NCI-H1930 (cell line): ENCODE measurements at places on chromosomes 1 and 21.
A peak's percentile ranks its signal among the peaks of the same experiment; 100 is the strongest.

DNA sequence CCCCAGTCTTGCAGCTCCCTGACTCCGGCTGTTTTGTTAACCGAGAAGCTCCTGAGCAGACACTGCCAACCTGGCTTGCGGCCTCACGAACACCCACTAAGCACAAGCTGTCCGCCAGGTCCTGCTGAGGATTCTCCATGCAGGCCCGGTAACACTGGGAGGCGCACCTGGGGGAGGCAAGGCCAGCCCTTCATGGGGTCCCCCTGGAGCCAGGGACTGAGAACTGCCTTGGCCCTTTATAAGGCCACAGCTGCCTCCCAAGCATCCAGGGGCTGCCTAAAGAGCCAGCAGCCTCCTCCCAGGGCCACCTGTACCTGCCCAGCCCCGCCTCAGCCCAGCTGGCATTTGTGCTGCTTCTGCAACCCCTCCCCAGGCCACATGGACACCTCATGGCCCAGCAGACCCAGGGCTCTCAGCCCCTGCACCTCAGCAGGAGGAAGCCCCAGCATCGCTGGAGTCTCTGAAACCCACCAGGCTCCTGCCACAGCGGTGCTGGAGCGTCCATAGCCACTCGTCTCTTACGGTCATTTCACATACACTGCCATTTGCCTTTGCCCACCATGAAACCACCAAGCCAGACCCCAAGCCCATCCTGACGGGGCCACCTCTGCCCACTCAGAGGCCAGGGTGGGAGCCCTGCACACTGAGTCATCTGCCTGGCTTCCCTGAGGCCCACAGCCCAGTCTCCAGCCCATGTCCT is 82.5 kb downstream of the NPHP4 start:
- no peak for DNase-seq

DNA sequence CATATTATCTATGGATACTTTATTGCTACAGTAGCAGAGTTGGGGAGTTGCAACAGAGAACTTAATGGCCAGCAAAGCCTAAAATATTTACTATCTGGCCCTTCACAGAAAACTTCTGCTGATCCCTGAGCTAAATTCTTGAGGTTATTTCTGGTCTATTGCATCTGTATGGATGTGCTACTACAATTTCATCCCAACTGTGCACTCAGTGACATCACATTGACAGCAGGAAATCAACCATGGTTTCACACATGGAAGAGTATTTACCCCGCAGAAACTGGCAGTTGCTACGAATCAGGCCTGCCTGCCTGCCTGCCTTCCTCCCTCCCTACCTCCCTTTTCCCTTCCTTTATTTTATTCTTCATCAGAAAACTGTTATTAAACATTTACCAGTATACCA is 12.1 kb downstream of the CLCA2 start:
- no peak for DNase-seq

DNA sequence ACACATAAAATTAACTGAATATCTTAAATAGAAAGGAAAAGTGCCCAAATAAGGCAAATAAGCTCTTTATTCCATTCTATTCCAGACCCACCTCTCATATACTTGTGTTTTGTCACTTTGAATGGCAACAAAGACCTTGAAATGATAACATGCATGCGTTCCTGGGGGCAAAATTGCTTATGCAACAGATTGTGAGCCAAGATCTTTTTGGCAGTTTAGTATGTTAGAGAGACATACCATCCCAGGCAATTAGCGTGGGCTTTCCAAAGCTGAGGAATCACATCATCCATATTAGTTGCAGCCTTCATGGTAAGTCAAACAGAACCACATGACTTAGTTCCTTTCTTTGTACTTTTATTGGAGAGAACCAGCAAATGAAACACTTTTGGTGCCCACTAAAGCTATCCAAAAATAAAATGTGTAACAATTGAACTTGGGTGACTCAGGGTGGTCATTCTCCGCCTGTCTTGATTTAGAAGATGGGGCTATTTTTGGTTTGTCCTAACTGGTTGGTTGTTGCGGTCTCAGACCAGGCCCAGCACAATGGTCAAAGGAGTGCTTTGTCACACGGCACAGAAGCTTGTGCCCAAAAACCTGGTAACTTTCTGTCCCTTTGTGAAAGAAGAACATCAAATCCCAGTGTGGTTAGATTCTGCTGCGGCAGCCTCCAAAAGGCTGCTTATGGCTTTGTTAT is 68.7 kb upstream of the ATF3 start:
- DNase-seq, result no peak

DNA sequence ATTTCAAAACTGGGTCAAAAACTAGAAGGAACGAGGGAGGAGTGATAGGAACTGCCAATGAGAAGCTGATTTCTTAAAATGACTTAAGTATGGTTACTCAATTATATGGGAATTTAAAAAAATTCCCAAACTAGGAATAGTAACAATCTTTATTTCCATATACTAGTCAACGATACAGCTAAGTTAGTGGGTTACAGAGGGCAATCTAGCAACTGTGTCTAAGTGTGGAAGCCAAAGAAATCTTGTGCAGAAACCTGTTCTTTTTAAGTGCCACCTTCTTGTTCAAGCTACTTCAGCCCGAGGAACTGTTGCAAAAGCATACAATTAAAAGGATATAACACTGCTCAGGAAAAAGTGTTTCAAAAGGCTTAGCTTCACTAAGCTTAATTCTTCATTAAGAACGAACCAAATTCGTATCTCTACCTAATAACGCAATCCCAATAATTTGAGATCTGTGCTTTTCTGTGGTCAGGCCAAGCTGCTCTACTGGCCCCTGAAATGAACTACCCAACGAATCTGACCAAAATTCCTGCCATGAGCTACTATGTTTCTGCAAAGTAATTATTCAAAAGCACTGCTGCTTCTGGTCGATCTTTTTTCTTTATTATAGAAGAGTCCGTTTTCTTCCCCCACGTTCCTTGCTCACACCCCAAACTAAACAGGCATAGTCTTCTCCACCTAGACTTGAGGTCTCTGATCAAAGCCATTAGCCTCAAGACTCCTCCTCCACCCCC is 1.8 kb downstream of the USP24 start:
- no peak for DNase-seq

GRCh38 chr1:239555350-239555749 is 169.0 kb downstream of the CHRM3 start:
- no peak for DNase-seq

- no peak for DNase-seq
Observed at GRCh38 chr1:28021064-28021463, 61.3 kb downstream of the XKR8 start.

DNA sequence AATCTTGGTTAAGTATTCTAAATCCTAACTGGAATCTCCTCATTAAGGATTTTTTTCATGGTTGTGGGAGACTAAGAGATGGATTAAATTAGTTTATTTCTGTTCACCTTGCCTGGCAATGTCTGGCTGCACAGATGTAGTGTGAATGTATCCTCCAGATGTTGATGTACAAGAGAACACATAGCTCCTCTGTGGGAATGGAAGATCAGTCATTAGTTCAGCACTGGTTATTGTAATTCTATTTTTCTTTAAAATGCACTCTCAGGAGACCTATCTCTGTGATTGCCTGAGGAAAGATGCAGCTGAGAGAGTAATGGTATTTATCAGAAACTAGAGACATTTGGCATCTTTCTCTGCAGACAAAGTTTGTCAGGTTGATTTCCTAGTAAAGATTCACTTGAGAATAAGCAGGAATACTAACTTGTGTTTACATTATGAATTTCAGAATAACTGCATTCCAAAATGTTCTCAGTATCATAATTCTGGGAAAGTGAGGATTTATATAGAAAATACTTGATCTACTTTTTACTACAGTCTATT is 178.6 kb downstream of the GIPC2 start:
- no peak for DNase-seq

- no peak for DNase-seq
Observed at GRCh38 chr1:245894843-245895242, 612.2 kb downstream of the SMYD3 start.

DNA sequence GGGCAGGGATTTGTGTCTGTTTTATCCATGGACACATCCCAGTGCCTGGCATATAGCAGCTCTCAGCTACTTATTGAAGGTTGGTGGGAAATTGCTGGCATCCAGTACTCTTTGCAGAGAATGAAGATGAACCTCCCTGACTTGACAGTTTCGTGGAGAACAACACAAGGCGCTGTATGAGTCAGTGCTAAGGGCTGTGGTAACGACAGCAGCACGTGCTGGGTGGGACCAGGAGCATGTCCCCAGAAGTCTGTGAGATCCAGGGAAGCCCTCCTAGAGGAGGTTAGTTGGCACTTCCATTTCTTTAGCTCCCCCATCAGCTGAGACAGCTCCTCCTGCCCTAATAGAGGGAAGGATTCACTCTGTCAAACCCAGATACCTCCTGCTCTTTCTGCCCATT is 25.9 kb upstream of the IL19 start:
- no peak for DNase-seq

- no peak for DNase-seq
Observed at GRCh38 chr1:89954401-89954800, 40.5 kb upstream of the ZNF326 start.

DNA sequence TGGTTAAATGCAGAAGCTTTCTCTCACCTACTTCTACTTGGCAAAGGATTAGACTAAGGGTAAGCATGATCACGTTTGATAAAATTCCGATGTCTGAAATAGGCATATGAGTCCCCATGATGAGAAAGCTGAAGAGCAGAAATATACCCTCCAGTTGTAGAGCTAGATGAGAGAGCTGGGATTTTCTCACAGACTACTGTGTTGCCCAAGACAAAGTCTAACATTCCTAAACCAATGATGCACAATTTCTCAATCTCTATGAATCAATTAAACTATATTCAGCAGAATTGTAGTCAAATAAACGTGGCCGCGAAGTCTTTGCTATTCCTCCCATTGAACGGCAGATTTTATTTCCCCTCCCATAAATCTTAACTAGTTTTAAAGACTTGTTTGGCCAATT is 699.2 kb downstream of the KCNT2 start:
- no peak for DNase-seq

DNA sequence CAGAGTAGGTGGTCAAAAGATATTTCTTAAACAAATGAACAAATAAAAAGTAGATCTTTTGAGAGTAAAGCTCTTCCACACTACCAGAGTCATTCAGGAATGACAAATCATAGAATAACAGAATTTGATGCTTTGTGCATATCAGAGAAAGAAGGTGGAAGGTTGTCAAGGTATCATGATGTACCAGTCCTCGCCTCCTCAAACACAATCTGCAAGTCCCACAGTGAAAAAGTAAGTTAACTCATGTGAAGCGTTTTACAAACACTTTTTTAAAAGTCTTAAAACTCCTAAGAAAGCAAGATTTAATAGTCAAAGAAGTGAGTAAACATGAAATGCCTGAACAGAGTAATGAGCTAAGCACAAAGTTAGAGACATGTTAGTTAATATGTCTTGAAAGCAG is 2.5 kb upstream of the RGS4 start:
- DNase-seq, result no peak

DNA sequence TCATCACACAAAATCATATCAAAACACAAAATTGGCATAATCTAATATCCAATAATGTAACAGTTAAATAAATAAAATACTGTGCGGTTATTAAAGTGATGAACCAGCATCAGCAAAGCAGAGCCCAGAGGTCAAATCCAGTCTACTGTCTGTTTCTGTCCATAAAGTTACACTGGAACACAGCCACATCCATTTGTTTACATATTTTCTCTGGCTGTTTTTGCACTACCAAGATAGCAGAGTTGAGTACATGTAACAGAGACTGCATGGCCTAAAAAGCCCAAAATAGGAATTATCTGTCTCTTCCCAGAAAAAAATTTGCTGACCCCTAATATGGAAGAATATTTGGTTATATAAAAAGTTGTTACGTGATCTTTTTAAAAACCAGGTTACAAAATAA is 242.2 kb upstream of the DMRTA2 start:
- DNase-seq, result no peak

GRCh38 chr1:39755965-39756659 is 15.0 kb downstream of the OXCT2 start:
- DNase-seq, result no peak

GRCh38 chr1:216779686-216780085 is 56.5 kb upstream of the ESRRG start:
- DNase-seq, result no peak

DNA sequence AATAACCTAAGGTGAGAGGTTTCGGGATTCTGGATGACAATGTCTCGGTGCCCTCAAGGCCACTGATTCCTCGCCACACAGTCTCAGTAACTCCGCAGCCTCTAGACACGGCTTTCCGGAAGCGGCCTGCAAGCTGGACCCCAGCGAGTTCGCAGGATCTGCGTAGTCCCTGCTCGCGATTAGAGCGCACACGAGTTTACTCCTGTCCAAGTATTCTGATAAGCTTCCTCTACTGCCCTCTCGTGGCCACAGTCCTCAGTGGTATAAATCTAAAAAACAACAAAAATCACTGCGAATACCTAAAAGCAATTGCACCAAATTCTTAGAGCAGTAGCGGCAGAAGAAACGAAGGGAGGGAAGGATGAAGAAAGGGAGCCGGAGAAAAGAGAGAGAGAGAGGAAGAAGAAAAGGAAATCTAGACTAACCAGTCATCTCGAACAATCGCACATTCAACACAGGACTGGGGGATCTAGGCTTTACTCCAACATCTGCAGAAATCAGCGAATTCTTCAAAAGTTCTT is 1.1 kb upstream of the PLXNA2 start:
- peak; percentile 77 for DNase-seq

DNA sequence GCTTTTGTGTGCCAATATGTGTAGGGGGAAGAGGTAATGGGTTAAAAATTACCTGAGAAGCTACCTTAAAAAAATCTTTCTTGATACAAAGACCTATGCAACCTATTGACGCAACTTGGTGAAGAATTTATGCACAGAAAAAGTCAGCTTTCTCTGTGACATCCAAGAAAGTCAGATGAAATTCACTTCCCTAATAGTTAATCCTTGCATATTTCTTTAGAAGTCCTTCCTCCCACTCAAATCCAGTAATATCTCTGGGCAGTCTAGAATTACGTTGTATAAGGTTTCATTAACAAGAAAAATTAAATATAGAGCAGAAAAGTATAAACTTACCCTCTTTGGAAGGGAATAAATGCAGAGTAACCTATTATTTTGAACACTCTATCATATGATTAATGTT is 2.9 kb downstream of the UBAP2L start:
- no peak for DNase-seq
